ENCODE measurements at places on chromosomes 6 and 20. TPM values are rescaled to one million over a fixed set of nuclear protein-coding genes. Genes with fewer than 3 reads are reported as not detected.

DNA sequence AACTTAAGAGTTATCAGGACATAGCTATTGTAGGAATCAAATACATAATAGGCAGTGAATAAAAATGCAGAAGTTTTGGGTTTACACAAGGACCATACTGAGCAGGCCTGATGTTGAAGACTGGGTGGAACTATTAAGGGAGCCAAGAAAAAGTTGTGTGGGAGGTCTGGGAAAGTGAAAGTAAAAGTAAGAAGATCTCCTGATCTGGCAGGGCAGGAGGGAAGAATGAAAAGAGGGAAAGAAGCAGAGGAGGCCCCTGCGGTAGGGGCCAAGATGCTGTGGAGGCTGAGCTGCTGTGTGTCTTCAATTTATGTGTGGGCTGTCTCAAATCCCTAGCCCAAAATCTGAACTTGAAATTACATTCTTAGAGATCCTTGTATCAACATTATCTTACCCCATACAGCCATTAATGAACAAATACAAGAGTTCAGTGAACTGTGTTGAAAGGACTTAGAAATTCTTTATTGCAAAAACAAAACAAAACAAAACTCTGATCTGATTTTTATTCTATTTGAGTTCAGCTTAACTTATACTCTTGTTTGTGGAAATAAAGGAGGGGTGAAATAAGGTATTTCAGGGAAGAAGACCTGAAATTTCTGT, 1183.8 kb downstream of the HACE1 start:
- DNase-seq: no peak

- no peak for DNase-seq
These were observed 991.8 kb upstream of the GJE1 start for GRCh38 chr6:141140905-141141304.

DNA sequence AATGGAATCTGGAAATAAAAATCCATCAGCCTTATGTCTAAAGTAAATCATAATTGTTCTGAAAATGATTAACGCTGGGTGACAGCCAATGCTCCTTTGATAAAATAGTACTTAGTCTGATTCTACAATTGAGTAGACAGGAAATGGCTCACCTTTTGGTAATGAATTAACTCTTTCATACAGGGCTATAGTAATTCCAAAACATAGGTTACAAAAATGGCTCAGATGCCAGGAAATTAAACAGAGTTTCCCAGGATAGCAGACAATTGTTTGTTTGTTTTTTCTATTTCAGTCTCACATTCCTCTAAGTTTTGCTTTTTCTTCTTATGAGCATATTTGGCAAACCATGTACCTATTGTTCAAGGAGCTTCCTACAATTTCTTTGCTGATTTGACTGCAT, 257.2 kb upstream of the EPHA7 start:
- no peak for DNase-seq

DNA sequence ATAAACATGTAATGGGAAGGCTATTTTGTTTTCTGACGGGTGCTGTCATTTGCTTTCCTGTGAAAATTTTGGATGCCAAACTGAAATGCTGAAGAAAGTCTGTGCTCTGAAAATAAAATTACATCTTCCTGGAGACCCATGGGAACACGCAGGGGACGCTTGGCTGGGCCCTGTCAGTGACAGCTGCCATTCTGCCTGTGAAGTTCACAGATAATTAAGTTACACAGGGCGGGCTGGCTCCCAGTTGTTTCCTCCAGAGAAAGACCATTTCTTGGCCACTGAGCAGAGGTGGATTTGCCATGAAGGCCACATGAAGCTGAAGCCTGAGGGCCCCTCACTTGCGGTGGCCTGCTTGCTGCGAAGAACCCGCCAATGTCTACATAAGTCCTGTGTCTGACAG, 93.5 kb downstream of the TMEM170B start:
- no peak for DNase-seq

GRCh38 chr6:90646940-90647339, 60.1 kb upstream of the MAP3K7 start:
- no peak for DNase-seq

DNA sequence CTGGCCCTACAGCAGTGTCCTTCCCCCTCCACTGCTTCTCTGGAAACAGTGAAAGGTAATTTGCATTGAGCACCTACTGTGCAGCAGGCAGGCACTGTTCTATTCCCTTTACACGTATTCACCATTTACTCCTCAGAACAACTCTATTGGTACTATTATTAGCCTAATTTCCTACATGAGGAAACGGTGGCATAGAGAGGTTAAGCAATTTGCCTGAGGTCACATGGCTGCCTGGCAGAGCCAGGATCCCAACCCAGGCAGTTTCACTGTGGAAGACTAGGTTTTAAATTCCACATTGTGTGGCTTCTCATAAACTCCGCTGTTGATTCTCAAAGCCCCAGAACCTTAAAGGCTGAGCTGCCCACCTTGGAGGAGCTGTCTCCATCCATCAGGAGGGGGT, 72.7 kb downstream of the CLIC5 start:
- no peak for DNase-seq

DNA sequence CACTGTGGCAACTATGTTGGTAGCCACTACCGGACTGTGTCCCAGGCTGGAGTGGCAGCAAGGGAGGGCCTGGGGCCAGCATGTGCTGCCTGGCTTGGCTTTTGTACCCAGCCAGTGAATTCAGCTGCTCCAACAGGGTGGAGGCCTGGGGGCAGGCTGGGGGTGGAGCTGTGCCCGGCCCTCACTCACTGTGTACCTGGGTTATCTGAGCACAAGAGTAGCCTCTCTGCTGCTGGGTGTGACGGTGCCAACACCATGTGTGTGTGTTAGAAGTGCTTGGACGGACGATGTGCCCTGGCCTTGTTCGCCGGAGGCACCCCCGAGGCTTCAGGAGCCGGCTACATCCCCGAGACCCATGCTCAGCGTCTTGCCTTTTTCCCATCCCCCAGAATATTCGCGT, 49.2 kb downstream of the EFCAB8 start:
- no peak for DNase-seq

- no peak for DNase-seq
These were observed 521.7 kb downstream of the EPM2A start for GRCh38 chr6:145213614-145214013.

GRCh38 chr6:125793280-125793679, 2.5 kb downstream of the NCOA7 start:
- DNase-seq: no peak

GRCh38 chr20:19695081-19695480, 63.0 kb upstream of the RIN2 start:
- no peak for DNase-seq

- no peak for DNase-seq
These were observed 59.4 kb upstream of the SLC35B3 start for GRCh38 chr6:8494730-8495129.

- DNase-seq: no peak
These were observed 65.1 kb upstream of the STX16 start for GRCh38 chr20:58585753-58586540.

DNA sequence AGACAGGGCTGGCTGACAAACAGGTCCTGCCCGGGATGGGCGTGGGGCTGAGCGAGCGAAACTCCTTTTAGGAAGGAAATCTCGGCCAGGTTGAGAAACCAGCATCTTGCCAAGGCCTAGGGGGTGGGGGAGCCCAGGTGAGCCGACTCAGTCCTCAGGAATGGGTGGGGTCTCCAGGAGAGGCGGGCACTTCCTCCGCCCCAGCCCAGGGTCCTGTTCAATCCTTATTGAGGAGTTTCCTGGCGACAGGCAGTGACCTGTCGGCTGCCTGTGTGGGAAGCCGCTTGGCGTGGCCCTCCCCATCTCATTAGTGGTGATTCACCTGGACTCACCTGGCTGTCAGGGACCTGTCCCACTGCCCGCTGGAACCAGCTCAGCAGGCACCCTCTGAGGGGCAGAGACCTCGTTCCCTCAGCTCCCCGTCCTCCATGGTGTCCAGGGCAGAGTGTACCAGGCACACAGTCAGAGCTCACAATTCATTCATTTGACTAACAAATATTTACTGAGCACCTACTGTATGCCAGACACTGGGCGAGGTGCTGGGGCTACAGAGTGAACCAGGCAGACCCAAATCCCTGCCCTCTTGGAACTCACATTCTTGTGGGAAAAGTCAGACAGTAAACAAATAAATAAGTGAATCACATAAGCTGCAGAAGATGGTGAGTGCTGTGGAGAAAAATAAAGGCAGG, 51.1 kb downstream of the FGD2 start:
- peak; percentile 87 for DNase-seq

The MACROD2 gene
- 17.1 TPM for total RNA-seq

The PNLDC1 gene
- total RNA-seq: not detected

The BMP6 gene
- 1.8 TPM for total RNA-seq

The GSTA1 gene
- not detected for total RNA-seq

The SNAP91 gene
- total RNA-seq: 0.83 TPM
